Stimulated activated effector memory CD8-positive, alpha-beta T cell treated with anti-CD3 and anti-CD28 coated beads, Interleukin-12 subunit alpha, Interleukin-12 subunit beta, amount 100 ng/mL, for 72 hours (primary cell): ENCODE measurements at places on chromosomes 4 and X.

DNA sequence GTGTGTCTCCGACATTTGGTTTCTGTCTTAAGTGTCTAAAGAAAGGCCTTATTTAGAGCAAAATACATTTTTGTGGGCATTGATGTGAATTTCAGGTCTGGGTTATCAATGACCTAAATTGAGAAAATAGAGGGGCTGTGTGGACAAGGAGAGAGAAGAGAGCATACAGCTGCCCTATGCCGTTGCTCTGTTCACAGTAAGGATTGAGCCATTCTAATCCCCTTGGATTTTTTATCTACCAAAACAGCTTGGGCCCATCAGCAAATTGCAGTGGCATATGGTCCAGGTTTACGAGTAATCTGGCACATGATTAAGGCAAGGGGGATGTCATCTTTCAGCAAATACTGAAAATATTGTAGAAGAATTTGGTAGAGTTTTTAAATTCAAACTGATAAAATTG lies 210.2 kb downstream of the ANTXR2 start:
- DNase-seq: no peak

- no peak for DNase-seq
These were observed 23.4 kb upstream of the HTRA3 start for GRCh38 chr4:8245884-8246833.

DNA sequence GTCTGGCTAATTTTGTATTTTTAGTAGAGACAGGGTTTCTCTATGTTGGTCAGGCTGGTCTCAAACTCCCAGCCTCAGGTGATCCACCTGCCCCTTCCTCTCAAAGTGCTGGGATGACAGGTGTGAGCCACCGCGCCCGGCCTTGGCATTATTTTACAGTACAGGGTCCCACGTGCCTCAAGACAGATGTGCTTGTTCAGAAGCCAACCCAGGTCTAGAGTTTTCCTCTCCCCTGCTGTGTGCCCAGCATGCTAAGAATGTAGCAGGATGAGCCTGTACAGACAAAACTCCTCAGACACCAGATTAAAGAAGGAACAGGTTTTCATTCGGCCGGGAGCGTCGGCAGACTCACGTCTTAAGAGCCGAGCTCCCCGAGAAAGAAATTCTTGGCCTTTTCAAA lies 42.2 kb downstream of the CRLF2 start:
- DNase-seq: no peak

DNA sequence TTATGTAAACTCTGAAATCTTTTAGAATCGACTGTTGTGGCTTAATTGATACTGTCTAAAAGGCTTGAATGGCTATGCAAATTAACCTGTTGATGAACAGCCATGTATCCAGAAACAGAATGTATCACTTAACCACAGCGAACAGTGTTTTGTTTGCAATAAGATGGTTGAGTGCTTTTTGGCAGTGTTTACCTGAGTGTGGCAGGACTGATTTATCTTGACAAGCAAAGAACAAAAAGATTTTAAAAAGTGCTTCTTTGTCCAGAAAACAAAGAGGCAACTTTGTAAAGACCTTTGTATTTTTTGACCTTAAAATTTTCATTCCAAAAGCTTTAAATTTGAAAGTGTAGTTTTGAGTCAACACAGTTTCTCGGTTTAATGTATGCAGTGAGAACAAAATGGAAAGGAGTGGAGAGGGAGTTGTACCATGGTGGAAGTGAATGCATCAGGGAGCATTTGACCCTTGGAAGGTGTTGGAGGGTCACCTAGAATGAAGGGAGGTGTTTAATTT lies 18.0 kb downstream of the ARHGAP10 start:
- no peak for DNase-seq

DNA sequence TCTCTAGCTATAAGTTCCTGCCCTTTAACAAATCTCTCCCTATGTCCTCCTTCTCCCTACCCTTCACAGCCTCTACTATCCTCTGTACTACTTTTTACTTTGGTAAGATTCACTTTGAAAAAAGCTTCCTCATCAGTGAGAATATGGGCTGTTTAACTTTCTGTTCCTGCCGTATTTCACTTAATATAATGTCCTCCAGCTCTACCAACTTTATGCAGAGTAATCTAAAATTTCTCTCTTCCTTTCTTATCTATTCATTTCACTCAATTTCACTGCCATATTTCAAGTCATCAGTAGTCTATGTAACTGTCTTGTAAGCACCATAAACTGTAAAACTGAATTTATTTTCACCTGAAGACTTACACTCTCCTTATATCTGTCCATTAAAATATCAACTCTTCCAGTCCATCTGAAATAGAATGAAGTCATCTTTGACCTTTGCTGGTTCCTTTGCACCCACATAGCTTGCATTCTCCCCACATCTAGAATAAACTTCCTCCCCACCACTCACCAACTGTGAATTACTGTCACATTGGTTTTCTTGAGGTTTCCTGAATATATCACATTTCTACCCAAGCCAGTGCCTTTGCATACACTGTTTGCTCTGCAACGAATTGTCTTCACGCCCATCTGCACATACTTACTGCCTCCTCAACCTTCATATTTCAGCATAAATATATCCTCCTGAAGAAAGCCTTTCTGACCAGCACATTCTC lies 54.6 kb downstream of the ARAP2 start:
- DNase-seq: no peak
